ENCODE measurements at places on chromosomes 5 and 9. TPM values are rescaled to one million over a fixed set of nuclear protein-coding genes. Genes with fewer than 3 reads are reported as not detected.

GRCh38 chr5:82111191-82111590 is 139.4 kb downstream of the ATG10 start:
- DNase-seq = no peak

SNCAIP gene
- not detected for total RNA-seq

DNA sequence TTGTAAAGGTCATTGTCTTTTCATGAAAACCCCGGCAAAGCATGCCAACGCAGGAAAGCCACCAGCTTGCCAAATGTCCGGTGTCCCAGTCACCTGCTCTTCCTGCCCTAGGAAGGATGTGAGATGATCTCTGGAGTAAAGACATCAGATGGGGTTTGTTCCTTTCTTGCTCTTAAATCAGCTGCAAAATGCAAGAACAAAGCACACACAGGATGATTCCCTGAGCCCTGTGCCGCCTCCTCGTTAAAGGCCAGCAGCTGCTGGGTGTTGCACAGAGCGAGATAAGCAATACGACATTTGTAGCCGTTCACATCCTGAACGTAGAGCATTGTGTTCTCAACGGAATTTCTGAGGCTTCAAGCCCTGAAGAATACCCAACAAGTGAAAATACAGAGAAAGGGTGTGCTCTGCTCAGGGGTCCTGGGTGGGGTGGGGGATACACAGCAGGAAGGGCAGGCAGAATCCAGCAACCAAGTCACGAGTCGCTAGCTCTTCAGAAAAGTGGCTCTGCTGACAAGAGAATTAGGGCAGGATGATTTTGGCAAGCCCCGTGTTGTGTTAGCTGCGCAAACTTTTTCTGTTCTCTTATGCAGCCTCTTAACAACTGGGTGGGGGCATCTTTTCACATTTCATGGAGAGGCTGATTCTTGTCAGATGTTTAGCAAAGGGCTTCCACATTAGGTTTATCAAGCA is 229.2 kb upstream of the MAP3K1 start:
- DNase-seq = no peak

DNA sequence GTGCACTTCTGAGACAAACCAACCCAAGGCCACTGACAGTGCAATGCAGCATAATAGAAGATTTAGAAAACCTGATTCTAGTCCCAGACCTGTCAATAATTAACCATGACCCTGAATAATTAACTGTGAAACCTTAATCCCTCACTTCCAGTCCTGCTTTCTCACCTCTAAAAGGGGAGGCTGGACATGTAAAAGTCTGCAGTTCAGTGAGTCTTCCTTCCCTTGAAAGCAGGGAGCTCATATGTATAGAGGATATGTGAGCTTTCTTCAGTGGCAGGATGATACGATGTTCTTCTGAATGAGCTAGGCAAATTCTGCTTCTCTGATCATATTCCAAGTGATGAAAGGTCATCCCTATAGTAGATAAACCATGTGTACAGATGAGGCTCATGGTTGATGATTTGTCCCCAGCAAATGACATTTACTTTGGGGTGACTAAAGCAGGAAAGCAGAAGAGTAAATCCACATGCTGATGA is 2.9 kb downstream of the KCNV2 start:
- DNase-seq = no peak

GRCh38 chr9:95629585-95629984 is 112.8 kb upstream of the PTCH1 start:
- DNase-seq = no peak

GRCh38 chr5:73822989-73823339 is 197.0 kb downstream of the ARHGEF28 start:
- peak; percentile 59 for DNase-seq

DNA sequence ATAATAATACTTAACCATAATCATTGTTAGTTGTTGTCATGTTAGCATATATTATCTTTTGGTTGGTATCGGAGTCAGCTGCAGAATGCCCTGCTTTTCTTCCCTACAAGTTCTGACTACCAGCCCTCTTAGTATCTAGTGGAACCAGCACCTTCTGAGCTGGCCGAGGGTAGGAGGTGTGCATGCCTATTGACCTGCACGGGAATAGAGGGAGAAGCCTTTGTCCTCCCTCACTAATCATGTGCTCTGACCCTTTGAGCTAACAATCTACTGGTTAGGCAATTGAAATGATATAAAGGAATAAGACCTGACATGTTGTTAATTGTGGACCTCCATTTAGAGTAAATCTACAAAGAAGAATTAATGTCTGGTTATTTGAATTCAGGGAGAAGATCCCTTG is 4.1 kb downstream of the PCSK5 start:
- no peak for DNase-seq

GRCh38 chr5:92779536-92779935 is 801.5 kb downstream of the NR2F1-AS1 start:
- DNase-seq = no peak

- DNase-seq = peak; percentile 92
These were observed at the start of gene RANBP17 for GRCh38 chr5:170861917-170862766. RANBP17 (plus strand) TSS chr5:170862018.

GRCh38 chr9:70578720-70579119 is 164.3 kb upstream of the KLF9 start:
- no peak for DNase-seq

DNA sequence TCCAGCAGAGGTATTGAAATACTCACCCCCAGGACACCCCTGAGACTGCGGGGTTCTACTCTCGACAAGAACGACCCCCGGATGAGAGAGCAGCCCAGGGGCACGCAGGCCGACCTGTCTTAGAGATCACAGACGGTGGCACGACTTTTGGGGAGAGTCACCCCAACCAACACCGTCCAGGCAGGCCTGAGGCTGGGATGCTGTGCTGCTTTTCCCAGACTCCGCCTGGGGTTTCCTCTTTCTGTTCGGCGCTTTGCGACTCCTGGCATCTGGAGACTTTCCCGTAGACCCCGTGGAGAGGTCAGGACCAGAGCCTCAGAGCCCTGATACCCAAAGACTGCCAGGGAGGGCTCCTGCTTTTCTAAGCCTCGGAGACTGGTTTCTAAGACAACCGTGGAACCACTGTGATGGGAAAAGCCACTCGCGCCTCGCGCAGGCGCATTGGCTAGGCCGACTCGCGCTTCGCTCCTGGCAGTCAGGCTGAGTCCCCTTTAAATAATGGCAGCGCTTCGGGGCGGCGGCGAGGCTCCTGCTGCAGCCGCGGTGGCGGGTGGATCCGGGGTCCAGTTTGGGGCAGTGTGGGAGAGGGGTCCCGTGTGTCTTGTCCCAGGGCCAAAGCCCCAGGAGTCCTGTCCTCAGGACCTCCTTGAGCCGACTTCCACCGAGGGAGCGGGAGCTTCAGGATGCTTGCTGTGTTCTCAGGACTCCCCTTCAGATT is 484.0 kb downstream of the SPATA31A7 start:
- no peak for DNase-seq

MAPKAP1 gene
- 48.7 TPM for total RNA-seq

DNA sequence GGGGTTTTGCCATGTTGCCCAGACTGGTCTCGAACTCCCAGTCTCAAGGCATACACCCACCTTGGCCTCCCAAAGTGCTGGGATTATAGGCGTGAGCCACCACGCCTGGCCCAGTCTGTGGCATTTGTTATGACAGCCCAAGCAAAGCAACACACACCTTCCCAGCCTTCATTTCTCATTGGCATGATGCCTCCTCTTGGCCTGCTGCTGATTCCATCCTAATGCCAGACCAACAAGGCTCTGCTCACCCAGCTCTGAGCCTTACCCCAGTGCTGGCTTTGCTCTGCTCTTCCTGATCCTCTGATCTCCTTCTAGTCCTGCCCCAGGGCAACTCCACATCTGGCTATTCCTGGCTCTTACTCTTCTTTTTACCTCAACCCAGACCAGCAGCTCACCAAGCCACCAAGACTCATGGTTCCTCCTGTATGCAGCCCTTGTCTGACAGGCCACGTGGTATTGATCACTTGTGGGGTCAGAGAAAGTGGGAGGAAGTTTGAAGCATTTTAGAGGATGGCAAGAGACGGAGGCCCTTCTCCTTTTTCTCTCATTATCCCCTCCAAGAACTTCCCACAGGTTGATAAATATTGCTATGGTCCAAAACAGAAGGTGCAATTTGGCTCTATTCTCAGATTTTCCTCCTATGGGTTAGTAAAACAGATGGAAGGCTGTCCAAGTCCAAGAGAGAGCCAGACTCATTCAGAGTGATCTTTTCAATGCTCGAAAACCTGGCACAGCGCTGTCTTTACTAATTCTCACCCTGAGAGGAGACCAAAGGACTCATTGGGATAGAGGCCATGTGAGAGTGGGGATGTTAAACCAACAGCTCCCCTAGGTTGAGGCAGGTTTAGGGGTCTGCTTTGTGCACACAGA is 958 bp downstream of the CD180 start:
- no peak for DNase-seq

DNA sequence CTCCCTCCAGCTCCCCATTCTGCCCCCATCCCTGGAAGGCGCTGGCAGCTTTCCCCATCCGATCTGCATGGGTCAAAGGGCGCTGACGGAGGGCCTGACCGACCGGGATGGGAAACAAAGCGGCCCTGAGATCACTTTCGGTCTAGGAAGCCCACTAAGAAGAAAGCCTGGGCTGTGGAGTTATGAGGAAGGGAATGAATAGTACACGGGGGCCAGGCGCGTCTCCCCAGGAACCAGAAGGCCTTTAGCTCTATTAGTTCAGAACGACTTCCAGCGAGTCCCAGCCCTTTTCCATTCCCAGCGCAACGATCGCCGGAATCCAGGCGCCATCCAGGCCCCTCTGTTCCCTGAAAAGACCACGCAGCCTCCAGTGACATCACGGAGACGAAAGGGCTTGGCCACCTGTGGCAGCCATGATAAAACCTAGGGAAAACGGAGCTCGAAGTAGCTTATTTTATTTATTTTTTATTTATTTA is 70.1 kb upstream of the CCDC180 start:
- no peak for DNase-seq

GRCh38 chr9:32503008-32503407 is 23.0 kb downstream of the RIGI start:
- no peak for DNase-seq

GRCh38 chr9:136310273-136311030 is 6.6 kb upstream of the CCDC187 start:
- no peak for DNase-seq

DDX4 gene
- total RNA-seq = not detected

GRCh38 chr5:91061946-91062562 is 321.1 kb downstream of the ARRDC3 start:
- no peak for DNase-seq

- no peak for DNase-seq
These were observed 448.4 kb upstream of the ITGA1 start for GRCh38 chr5:52339285-52339684.

CARD6 gene
- 8.2 TPM for total RNA-seq

DNA sequence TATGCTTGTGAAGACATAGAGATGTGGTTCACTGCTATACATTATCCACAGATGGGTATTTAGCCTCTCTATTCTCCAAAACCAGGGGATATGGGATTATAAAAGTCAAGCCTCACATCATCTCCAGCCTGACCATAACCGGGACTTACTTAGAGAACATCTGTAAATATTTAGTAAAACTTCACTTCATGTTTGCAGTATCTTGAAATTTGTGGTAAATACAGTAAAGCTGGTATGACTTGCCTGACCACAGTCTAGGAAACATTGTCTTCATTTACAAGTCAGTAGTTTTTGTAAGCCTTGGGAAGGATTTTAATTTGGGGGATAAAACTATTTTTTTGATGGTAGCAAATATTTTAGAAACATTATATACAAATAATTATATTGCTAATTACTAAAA is 64.2 kb downstream of the MAST4 start:
- DNase-seq = no peak

PCDHA1 gene
- total RNA-seq = 0.83 TPM

- DNase-seq = no peak
These were observed 81.3 kb downstream of the SUSD1 start for GRCh38 chr9:112093870-112094216.

DNA sequence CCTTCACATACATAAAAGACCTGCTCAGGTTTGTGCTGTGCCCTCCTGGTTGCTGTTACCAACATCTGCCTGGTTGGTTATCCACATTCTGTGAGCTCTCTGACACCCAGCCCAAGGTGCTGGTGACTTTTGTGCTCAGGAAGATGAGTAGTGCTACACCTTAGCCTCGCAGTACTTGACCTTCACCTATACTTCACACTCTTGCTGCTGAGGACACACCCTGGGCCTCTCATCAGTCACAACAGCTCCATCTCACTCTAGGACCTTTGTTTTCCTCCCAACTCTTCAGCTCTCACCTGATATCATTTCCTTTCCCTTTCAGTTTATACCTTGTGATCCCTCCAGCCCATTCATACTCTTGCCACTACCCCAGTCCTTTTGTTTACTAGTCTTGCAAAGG is 10.7 kb upstream of the SLC22A5 start:
- DNase-seq = no peak

GRCh38 chr5:170636801-170637477 is 133.1 kb downstream of the KCNIP1 start:
- DNase-seq = no peak

PCDHGA2 gene
- total RNA-seq = not detected

PCDHGB7 gene
- total RNA-seq = 9.8 TPM

GRCh38 chr5:59609501-59610265 is 283.8 kb downstream of the PDE4D start:
- no peak for DNase-seq

- DNase-seq = no peak
These were observed 16.7 kb upstream of the TLR4 start for GRCh38 chr9:117687532-117687931.

DNA sequence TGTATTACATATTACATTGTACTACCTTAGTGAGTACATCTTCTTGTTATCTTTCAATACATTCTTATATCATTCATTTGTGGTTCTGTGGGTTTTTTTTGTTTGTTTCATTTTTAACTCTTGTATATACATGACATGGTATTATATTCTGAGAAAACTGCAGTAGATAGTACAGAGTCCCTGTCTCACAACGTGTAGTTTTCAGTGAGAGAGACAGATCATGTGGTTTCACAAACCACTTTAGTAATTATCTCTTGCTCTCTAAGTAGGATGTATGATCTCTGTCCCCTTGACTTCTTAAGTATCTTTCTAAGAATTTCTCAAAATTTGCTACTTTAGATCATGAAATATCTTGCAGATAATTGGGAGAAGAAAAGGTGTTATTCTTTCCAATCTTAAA is 745.9 kb upstream of the CDH9 start:
- DNase-seq = no peak

KLF4 gene
- total RNA-seq = 19.9 TPM

TMOD1 gene
- total RNA-seq = 0.14 TPM

DNA sequence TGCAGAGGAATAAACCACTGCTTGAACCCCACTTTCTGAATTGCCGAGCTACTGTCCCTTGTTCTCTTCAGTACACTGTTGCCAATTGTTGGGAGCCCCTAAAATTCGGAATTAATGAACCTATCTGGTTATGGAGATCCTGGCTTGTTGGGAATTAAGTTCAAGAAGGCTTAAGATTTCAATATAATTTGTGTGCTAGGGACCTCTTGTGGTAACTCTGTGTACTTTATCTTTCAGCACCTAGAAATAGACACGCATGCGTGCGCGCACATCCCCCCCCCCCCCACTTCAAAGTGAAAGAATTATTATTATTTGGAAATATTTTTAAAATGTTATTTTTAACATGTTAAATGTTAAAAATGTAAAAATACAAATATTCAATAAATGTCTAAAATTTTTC is 53.3 kb upstream of the FAM169A start:
- no peak for DNase-seq
